ENCODE measurements at places on chromosomes 1 and 21.

- no peak for DNase-seq
These were observed 24.7 kb downstream of the FMO3 start for GRCh38 chr1:171115280-171115897.

DNA sequence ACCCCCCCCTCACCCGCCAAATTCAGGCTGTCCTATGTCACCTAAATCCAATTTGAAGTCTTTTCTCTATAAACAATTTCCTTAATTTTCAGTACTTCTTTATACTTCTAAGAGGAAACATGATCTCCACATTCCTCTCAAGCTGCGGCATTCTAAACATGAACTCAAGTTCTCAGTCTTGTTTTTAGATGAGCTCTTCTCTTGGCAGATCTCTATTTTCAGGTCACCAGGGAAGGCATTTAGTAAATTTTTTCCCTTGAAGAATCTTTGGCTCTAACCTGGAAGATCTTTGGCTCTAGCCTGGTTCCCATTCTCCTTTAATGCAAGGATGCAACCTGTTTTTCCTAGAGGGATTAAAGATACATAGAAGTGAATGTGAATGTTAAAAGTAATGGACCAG, 193.4 kb downstream of the ATG4C start:
- no peak for DNase-seq

- DNase-seq, result peak; percentile 6
These were observed 51.4 kb downstream of the RHBG start for GRCh38 chr1:156420205-156421061.

DNA sequence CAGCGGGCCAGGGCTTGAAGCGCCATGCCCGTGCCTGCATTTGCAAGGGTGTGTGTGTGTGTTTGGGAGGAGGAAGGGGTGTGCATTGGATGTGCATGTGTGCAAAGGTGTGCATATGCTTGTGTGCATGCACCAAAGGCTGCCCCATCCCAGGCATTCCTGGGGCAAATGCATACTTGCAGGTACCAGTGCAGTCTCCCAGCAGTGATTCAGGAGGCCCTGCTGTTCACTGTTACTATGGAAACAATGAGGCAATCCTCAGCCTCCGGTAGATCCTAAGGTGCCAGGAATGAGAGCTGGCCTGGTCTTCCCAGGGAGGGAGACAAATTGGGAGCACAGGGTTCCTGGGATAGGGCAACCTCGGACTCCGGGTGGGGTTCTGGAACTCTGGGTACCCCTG, 7.5 kb upstream of the FNDC5 start:
- no peak for DNase-seq

DNA sequence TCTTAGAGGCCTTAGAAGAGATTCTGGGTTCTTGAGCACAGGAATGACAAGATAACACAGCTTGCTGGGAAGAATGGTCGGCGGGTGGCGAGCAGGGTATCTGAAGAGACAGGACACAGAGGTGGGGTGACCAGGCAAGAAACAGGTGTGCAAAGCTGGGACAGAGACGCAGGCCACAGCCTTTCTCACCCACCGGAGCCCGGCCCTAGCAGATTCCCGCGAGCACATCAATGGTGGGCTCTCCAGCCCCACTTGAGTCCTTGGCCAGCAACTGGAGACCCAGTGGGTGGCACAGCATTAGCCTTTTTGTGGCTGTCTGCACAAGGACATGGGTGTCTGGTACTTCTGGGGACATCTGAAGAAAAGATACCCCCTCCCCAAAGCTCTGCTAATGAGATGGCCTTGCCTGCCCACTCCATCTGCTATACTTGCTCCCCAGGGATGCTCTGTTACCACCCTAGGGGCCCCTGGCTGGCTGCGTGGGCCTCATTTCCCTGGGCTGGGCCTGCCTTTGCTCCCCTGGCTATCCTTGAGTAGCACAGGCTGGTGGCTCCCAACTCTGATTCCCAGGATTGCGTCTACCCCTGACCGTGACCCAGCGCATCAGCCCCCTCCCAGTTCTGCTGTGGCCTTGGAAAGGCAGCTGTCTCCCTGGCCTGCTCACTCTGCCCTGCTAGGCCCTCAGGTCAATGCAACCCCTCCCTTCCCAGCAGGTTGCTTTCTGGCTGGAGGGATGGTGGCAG, 127.2 kb upstream of the ADAR start:
- no peak for DNase-seq

DNA sequence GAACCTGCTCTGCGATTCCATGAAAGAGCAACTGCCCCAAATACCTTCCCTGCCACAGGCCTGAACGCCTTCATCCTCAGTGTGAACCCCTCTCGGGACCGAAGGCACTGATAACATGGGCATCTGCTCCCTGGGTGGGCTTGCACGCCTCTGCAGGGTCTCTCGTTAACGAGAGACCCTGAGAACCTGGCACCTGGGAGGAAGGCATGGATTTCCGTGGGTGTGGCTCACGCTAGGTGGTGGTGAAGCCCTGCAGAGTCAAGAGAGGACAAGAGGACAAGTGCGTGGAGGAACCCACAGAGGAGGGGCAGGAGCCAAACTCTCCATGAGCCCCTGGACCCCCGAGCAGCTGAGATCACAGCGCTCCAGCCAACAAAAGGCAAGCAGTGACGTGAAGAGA, 26.8 kb upstream of the COL6A2 start:
- no peak for DNase-seq

DNA sequence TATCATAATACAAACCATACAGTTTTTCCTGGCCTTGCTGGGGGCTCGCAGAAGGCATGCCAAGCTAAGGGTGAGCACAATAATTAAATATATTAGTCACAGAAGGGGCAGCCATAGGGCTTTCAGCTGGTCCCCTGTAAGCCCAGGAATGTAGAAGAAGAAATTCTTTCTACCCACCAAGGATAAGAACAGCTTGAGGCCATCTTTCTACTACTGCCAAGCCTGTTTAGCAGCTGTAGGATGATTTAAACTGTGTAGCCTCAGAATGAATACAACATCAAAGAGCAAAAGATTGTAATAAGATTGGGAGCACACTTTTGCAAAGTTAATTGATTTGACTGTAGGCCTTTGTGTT, 171.5 kb downstream of the LRRC7 start:
- no peak for DNase-seq

DNA sequence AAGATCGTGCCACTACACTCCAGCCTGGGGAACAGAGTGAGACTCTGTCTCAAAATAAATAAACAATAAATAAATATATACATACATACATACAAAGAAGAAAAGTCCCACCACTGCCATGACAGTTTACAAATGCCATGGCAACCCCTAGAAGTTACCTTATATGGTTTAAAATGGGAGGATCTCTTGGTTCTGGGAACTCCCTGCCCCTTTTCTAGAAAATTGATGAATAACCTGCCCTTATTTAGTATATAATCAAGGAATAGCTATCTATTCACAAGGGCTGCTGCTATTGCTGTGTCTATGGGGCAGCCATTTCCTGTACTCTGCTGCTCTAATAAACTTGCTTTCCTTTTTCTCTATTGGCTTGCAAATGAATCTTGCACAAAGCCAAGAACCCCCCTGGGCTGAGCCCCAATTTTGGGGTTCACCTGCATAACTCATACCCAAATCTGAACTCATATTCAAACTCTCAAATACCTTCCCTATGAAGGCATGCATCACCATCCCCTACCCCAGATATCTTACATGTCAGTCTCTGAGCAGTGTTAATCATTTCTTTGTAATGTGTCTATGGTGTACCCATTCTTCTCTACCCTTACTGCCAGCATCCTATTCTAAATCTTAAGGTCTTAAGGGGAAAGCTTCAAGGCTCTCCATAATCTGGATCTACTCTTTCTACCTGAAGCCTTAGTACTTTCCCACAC, 9.0 kb downstream of the GON4L start:
- no peak for DNase-seq

DNA sequence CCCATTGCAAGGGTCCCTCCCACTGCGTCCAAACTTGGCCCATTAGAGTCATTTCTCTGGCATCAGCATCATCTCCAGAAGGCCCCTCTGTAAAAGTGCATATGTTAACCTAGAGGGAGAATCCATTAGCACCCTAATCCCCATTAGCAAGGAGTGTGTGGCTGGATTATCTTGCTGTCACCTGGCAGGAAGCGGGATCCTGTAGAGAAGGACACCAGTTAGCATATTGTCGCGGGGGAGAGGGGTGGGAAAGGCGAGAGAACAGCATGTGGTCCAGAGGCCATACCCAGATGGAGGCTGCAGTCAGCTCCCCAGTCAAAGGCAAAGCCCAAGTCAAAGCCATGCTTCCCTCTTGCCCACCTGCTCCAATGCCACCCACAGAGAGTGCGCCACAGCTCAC, 64.0 kb downstream of the OLIG1 start:
- DNase-seq, result no peak

GRCh38 chr1:172149346-172149745, 271.1 kb upstream of the C1orf105 start:
- DNase-seq, result no peak

DNA sequence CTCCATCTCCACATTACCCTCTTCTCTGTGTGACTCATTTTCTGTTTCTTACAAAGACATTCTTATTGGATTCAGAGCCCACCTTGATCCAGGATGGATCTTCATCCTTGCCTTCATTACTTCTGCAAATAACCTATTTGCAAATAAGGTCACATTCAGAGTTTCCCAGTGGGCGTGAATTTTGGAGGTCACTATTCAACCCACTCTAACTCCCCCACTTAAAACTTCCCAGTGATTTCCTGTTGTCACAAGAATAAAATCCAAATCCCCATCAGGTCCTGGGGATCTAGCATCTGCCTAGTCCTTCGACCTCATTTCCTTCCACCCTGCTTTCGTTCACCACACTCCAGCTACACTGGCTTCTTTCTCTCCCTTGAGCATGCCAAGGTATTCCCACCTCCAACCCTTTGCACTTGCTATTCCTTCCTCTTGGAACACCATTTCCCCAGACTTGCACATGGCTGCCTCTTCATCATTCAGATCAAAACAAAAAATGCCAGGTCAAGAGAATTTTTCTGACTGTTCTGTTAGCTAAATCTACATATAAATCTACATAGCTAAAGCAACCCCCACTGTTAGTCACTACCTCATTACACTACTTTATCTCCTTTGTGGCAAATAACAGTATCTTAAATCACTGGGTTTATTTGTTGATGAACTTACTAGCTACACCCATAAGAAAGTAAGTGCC, 187.2 kb downstream of the TOMM20 start:
- DNase-seq, result no peak

Measured in activated CD4-positive, CD25-positive, alpha-beta regulatory T cell treated with anti-CD3 and anti-CD28 coated beads, Interleukin-2, amount 50 U/mL, for 16 hours (primary cell).